ENCODE measurements at places on chromosomes 11 and 22.

GRCh38 chr11:81959341-81959740 is 774.3 kb downstream of the FAM181B start:
- no peak for DNase-seq

DNA sequence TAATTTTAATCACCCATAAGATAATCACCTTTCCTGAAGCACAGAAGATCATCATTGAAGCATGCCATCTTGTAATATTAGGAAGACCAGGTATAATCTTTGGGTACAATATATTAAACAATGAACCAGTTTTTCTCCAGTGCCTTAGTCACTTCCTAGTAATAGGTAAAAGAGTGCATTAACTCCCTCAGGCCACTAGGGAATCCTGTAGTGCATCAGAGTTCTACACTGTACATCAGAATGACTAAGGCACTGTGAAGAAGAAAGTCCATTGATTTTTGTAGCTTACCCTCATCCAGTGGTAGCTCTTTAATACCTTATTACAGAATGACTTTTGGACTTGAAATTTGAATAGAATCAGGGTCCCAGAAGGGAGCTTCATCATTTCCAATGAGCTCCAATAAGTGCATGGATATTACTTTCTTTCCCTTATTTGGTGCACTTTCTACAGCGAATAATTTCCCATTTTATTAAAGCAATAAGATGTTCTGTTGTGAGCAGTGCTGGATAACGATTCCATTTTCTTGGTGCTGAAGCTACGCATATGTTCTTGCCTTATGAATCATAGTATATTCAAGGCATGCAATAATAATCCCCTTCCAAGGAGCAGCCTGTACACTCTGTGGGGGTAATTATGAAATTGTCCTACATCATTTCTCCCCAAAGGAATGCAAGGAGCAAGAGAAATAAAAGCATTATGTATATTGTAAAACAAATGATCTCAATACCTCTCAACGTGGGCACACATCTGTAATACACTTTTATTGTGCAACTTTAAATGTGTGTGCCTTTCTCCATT is 4.7 kb downstream of the C11orf87 start:
- no peak for DNase-seq

- no peak for DNase-seq
Observed at GRCh38 chr22:25067851-25068421, 115.4 kb downstream of the KIAA1671 start.

DNA sequence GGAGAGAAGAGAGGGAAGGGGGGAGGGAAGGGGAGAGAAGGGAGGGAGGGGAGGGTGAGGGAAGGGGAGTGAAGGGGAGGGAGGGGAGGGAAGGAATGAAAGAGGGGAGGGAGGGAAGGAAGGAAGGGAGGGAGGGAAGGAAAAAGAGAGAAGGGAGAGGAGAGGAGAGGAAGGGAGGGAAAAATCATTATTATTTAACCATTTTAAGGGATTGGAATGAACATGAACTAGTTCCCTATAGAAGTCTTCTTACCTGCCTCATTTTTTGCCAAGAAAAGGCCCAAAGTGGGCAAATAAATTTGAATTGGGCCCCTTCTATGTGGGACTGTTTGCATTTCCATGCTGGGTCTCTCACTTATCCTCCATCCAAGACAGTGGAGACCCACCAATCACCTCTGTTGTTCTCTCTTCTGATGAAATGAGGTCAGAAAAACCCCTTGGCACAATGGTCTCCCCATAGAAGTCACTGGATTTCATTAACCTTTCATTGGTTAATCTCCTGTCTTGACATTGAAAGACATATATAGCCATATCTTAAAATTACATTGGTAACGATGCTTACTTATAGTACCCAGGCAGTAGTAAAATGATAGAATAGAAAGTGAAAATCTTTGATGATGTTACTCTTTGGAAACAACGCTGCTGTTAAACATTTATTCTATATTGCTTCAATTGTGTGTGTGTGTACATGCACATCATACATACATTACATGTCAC is 80.1 kb upstream of the ASPHD2 start:
- no peak for DNase-seq
